ENCODE measurements at places on chromosomes 11 and 22. TPM values are rescaled to one million over a fixed set of nuclear protein-coding genes. Genes with fewer than 3 reads are reported as not detected.

MYBPC3 gene
- not detected for total RNA-seq

YPEL4 gene
- total RNA-seq: 0.47 TPM

PHOX2A gene
- total RNA-seq: not detected

XKR3 gene
- not detected for total RNA-seq

PLAAT5 gene
- total RNA-seq: not detected

PGM2L1 gene
- 4.9 TPM for total RNA-seq

MPPED2 gene
- not detected for total RNA-seq

CRY2 gene
- 22.1 TPM for total RNA-seq

Measured in activated CD4-positive, alpha-beta T cell treated with anti-CD3 and anti-CD28 coated beads, Interleukin-2, amount 10 ng/mL, durations not matched to agents 24 days and 14 days (primary cell).